ENCODE measurements at places on chromosomes 2 and 18.

DNA sequence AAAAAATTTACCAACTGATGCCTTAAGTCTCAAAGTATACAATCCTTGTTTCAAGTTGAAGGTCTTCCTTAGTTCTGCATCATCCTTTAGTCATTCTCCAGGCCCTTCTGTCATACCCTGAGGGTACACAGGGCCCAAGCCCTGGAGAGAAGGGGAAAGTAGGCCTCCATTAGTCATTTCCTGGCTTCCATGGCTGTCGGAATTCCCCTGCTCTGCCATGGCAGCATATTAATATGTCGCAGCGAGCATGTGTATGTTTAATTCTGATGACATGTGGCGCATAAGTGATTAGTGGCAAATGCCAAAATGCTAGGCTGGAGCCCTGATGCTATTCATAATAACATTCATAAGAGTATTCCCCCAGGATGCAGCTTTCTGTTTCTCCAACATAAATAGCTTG is 22.1 kb downstream of the GPR39 start:
- DNase-seq, result peak; percentile 92

DNA sequence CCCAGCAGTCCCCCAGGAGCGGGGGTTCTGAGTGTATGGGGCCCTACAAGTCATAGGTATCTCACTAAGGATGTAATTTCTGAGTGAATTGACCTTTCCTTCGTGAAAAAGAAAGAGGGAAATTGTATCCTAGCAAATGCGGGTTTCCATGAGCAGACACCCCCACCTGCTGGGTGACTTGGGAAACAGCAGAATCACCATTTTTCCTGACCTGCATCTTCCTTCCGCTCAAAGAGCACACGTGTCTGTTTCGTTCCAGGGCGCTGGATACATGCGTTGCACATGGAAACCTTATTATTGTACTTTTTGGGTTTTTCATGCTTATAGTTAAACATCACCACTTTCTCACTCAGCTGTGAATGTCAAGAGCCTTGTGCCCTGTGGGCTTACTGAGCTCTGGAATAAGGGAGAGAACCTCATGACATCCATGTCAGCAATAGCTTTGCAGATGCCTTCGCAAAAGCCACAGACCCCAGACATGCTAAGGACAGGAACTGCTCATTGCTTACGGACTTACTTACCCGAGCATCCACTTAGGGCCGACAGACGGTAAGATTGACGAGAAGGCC is 132.8 kb downstream of the TPO start:
- DNase-seq, result no peak

GRCh38 chr2:238682536-238682935 is 165.3 kb upstream of the TWIST2 start:
- DNase-seq, result no peak

GRCh38 chr2:128413718-128414341 is 95.2 kb upstream of the HS6ST1 start:
- no peak for DNase-seq

DNA sequence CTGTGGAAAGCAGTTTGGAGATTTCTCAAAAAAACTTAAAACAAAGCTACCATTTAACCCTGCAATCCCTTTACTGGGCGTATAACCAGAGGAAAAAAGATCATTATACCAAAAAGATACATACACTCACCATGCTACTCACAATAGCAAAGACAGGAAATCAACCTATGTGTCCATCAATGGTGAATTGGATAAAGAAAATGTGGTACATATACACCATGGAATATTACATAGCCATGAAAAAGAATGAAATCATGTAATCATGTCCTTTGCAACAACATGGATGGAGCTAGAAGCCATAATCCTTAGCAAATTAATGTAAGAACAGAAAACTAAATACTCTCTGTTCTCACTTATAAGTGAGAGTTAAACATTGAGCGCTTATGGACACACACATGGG is 18.6 kb downstream of the ABCA12 start:
- no peak for DNase-seq

GRCh38 chr2:239725551-239725890 is 299.6 kb downstream of the NDUFA10 start:
- DNase-seq, result no peak

DNA sequence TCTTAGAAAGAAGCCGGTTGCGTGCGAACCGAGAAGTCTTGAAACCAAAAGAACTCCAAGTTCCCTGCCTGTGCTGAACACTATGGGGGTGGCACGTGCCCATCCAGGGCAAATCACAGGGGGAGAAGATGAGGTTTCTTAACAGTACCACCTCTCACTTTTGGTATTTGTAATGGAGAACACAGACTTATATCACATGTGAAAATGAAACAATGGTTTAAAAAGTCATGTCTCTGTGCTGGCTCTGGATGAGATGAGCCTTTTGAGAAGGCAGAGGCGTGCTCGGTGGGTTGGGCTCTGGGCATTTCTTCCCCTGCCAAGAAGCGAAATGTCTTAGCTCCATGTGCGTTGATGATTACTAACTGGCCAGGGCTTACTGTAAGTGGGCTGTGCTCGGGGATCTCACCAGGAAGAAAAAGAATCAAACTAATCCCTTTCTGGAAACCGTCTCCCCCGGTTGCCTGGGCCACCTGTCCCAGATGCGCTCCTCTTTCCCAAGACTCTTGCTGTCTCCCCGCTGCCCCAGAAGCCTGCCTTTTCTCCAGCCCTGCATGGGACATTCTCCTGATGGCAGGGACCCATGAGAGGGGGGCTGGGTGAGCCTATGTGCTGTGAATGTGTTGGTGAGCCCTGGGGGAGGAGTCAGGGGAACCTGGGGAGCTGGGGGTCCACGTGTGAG is 252.9 kb downstream of the PRKCE start:
- no peak for DNase-seq

DNA sequence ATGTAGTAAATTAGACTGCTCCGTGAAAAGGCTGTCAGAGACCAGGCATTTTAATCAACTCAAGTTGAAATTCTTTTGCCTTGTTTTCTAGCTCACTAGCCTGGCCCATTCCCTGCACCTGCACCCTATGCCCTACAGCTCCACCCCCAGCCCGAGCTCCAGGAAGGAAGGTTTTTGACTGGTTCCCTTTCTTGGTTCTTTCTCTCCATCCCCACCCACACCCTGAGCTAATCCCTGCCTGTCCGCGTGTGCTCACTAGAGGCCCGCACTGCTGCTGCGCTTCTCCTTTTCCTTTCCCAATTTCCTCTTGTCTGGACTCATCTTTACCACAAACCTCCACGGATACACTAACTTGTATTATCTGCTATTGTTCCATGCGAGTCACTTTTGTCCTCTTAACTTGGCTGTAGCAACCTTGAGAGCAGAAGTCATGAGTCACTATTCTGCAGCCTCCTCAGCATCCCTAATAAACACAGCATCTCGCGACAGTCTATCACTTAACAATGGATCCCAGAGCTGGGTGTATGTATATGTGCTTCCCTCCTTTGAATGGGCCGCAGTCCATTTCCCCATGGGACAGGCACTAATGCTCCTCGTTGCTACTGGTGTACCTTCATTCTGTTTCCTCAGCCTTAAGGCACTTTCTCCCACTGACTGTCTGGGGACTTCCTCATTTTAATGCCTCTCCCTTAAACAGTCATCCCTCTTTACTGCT is 36.5 kb downstream of the COLEC12 start:
- no peak for DNase-seq

DNA sequence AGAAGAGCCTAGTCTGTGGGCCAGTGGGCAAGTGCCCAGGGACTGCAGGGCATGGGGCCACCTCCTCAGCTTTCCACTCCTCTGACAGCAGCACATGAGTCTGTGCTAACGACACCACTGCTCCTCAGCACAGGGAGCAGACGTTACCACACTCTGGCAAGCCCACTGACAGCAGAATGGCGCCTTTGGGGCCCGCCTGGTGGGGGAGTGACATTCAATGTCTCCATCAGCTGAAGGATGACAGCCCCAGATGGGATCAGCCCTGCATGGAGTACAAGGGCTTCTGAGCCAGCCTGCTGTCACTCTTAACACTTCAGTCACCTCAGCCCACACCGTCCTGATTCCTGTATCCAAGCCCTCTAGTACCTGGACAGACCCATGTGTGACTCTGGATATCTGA is 149.4 kb upstream of the SMAD2 start:
- DNase-seq, result no peak

DNA sequence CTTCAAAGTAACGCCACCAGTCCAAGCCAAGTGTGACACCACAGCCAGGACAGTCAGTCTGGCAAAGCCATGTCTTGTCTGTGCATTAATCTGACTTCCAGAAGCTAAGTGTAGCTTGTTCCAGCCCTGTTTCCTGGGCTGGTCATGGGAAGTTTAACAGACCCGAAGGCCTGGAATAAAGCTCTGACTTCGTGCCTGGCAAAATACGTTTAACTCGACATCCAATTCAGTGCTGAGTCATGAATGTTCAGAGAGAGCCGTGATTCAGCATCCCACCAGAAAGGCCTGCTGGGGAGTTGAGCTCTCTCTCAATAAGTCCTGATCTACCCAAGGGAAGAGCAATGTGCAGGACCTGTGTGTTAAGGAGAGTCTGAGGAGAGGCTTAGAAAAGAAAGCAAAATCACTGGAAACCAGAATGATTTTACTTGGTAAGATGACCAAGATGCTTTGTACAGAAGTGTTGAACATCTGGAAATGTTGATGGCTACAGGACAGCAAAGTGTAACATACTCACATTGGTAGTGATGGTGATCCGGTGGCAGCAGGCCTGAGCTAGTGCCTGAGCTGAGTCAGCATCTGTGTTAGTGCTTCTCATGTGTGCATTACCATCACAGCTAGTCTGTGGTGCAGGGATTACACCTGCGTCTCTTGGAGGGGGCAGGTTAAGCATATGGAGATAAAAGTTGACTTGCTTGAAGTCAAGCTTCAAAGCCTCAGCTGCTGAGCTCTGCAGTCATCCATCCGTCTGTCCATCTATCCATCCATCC is 743.7 kb upstream of the HS6ST1 start:
- no peak for DNase-seq

DNA sequence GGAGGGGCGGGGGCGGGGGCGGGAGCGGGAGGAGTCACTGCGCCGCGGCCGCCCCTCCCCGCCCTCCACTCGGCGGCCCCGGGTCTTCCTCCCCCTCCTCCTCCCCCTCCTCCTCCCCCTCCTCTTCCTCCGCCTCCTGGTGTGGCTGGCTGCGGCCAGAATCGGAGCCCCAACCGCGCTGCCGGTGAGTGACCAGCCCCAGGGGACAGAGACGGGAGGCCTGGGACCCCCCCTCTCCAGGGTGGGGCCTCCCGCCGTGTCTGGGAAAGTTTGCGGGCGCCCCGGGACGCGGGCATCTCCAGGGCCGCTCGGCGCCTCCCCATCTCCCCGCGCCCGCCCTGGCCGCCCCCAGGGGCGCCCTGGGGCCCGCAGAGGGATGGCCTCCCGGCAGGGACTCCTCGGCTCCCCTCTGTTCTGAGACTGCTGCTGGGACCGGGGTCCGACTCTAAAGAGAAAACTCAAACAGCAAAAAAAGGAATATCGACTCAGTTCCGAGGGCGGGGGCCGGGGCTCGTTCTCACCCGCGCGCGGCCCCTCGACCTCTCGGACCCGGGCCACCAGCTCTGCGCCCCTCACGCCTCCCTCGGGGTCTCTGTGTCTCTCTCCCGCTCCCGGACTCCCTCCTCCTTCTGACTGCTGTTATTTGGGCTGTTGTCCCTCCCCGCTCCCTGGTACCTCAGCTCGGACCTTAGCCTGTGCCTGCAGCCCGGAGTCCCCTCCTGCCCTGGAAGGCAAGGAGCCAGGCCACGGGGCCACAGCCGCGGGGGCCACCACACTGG is at the start of gene STON1:
Gene STON1, plus strand, starts transcription at position 122 of the 779 bp plus-strand sequence. CDS start 50,480 bp downstream, outside the sequence.
- no peak for DNase-seq

DNA sequence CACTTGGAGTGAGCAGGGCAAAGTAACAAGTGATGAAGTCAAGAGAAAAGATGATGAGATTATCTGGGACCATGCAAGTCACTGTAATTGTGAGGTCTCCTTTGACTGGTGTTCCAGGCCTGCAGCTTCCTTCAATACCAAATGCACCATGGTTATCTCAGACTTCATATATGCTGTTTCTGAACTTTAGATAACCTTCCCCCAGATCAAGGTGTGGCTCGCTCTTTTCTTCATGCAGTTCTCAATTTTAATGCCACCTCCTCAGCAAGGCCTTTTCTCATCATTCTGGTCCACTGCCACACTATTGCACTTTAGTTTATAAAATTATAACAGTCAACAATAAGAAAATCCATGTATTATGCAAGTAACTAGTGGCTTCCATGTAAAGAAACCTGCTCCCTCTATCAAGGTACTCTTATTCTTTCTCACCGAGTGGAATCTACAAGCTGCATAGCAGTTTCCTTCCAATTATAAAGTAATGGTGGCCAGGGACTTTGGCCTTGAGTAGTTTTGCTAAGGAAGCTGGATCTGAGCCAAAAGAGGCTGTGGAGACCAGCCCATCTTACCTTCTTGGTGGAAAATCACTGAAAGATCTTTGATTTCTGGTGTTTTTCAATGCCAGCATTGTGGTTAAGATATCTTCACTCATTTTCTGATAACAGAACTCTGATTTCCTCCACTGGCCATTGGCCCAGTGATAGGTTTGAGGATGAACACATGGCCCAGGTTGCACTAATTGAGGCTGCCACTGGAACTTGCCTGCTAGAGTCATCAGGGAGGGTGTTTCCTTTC is 113.6 kb downstream of the KCNE4 start:
- no peak for DNase-seq

DNA sequence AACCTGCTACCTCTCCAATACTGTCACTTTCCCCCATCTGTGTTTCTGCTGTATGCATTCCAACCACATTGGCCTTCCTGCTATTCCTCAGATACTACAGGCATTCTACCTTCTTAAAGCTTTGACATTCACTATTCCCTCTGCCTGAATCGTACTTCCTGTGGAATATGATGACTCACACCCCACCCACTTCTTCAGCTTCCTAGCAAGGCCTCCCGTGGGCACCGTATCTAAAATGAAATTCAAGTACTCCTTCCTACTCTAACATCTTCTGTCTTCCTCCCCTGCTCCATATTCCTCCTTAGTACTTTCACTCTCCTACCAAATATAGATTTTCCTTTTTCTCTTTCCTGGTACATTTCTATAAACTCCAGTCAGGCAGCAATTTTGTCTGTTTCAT is 710.4 kb downstream of the RNF144A start:
- DNase-seq, result peak; percentile 6

- no peak for DNase-seq
Observed at GRCh38 chr2:20917719-20918572, 95.0 kb upstream of the LDAH start.

- DNase-seq, result peak; percentile 56
Observed at GRCh38 chr2:23411752-23412431, 26.9 kb downstream of the KLHL29 start.

DNA sequence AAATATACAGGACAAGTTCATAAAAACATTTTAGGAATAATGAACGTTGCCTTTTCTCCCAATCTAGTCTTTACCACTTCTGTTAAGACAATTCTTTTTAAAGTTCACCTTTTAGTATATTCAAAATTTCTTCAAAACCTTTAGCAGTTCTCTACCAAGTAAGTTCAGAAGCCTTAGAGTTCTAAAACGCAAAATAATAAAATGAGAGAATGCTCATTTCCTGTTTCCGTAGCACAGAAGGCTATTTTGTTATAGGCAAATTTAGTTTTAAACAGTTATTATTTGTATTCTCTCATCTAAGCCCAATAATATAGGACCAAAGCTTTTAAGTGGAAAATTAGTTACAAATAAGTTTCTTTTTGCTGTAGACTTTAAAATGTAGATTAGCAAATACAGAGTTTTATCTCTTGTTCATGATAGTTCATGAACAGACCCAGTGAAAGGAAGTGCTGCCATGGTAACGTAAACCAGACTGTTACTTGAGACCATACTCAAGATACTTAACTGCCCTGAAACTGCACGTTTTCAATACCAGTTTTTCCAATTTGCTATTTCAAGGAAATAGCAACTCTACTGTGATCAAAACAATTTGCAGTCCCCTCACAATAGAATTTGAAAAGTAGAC is 173.1 kb upstream of the STON1 start:
- no peak for DNase-seq

All from amniotic stem cell (primary cell).